ENCODE measurements at places on chromosomes 11 and 22.

DNA sequence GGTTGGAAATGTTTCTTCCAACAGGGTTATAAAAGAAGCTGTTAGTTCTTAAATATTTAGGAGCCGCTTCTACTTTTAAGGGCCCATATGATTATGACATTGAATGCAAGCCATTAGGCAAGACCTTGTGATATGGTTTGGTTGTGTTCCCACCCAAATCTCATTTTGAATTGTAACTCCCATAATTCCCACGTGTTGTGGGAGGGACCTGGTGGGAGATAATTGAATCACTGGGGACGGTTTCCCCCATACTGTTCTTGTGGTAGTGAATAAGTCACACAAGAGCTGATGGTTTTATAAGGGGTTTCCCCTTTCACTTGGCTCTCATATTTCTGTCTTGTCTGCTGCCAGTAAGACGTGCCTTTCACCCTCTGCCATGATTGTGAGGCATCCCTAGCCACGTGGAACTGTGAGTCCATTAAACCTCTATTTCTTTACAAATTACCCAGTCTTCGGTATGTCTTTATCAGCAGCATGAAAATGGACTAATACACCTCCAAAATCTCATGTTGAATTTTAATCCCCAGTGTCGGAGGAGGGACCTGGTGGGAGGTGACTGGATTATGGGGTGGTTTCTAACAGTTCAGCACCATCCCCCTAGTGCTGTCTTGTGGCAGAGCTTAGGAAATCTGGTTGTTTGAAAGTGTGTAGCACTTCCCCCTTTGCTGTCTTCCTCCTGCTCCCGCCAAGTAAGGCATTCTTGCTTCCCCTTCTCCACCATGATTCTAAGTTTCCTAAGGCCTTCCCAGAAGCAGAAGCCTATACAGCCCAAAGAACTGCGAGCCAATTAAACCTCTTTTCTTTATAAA is 4.3 kb downstream of the CD59 start:
- DNase-seq = peak; percentile 44

GRCh38 chr11:96841792-96842191 is 452.0 kb downstream of the JRKL start:
- no peak for DNase-seq

DNA sequence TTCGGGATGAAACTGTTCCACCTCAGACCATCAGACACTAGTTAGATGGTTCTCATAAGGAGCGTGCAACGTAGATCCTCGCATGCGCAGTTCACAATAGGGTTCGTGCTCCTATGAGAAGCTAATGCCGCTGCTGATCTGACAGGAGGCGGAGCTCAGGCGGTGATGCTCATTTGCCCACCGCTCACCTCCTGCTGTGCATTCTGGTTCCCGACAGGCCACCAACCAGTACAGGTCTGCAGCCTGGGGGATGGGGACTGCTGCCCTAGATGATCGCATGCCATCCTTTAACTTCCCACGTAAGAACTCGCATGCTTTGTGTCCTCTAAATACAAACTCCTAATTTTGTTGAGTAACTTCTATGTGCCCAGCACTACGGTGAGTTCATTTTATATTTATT is 62.6 kb downstream of the EFCAB6 start:
- DNase-seq = no peak

- no peak for DNase-seq
Observed at GRCh38 chr11:112163875-112164685, at the start of gene IL18. TSS of gene IL18 (minus strand) at chr11:112164094. CDS start at chr11:112155053, 9,041 bp downstream.

DNA sequence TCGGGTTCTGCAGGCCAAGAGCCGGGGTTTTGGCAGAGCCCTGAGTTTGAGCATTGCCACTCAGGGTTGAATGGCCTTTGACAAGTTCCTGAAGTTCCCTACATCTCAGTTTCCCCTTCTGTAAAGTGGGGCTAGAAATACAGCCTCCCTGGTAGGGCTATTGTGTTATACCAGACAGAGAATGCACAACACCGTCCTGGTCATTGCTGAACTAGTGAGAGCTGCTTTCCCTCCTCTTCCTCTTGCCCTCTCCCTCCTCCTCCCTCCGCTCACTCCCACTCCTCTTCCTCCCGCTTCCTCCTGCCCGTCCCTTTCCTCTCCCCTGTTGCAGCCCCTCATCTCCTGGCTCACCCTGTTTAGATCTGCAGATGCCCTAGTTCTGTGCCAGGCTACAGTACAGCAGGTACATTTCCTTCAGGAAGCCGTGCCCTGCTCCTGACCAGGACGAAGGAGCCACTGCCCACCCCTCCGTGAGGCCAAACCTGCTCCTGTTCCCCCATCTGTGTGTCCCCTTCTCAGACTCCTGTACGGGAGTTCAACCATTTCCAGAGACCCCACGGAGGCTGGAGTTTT is 91.5 kb upstream of the SHANK2 start:
- DNase-seq = no peak

- no peak for DNase-seq
Observed at GRCh38 chr11:3123305-3123704, 41.8 kb downstream of the OSBPL5 start.

- DNase-seq = no peak
Observed at GRCh38 chr11:8910649-8911026, 351 bp upstream of the AKIP1 start.

DNA sequence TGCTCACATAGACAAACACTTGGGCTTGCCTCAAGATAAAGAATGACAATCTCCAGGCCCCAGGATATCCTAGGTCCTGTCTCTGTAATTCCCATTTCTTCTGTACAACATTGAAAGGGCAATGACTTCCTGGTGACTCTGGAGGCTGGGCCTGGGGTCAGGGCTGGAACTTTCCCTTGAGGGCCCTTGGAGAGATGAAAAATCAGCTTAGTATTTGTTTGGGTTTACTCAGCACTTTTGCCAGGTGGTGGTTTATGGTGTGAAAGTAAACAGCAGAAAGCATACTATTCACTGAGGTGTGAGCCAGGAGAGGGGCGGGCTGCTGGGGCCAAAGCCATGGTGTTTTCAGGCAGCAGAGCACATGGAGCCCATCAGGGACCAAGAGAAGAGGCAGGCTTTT is 214.7 kb upstream of the NARS2 start:
- no peak for DNase-seq

GRCh38 chr22:44025171-44026065 is 1.3 kb downstream of the PARVB start:
- DNase-seq = no peak

DNA sequence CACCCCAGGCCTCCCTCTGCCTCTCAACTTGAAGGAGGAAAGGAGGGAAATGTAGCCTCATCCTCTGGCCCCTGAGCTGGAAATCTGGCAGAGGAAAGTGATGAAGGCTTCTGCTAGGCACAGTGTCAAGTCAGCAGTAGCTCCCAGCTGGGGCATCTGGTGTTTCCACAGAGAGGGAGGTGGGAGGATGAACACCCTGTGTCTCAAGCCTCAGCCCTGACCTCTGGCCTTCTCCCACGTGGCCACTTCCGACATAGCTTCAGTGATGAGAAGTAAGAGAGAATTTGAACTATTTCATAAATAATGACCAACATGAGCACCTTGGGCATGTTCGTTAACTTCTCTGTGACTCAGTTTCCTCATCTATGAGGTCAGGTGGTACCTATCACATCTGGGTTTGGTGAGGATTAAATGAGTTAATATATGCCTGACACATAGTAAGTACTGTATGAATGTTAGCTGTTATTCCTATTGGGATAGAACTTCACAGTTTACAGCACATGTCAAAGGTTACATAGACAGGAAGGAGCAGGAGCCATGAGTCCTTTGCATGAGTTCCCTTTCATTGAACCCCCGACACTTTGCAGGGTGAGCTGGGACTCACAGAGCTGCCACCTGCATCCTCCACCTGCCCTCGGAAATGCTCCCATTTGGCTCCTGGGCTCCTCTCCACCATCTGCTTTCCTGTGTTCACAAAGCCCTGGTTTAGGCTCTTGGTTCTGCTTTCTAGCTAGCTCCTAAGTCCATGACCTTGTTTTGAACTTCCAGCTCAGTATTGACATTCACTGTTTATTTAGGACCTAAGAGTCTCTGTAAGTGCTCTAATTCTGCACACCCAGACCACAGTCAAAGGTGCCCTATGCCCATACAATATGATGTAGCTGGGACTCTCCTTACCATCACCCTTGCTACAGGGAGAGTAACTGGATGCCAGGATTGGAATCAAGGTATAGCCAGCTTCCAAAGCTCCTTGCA is 61.7 kb downstream of the CSNK2A3 start:
- DNase-seq = no peak

DNA sequence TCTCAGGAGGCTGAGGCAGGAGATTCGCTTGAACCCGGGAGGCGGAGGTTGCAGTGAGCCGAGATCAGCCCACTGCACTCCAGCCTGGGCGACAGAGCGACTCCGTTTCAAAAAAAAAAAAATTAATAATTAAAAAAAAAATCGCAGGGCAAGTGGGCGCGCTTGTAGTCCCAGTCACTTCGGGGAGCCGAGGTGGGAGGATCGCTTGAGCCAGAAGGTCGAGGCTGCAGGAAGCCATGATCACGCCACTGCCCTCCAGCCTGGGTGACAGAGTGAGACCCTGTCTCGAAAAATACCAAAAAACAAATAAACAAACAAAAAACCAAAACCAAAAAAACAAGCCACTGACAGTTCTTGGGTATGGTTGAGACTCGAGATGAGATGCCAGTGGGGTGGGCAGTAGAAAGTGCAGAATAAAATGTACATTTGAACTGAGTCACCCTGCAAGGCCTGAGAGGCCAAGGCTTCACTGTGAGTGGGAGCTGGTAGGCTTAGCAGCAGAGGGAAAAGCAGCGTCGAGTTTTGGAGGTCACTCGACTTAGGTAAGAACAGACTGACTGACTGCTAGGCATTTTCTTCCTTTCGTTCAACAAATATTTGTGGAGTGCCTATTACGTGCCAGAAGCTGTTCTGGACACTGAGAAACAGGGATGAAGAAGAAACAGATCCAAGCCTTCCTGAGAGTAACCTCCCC is 635 bp upstream of the LDHA start:
- peak; percentile 29 for DNase-seq

DNA sequence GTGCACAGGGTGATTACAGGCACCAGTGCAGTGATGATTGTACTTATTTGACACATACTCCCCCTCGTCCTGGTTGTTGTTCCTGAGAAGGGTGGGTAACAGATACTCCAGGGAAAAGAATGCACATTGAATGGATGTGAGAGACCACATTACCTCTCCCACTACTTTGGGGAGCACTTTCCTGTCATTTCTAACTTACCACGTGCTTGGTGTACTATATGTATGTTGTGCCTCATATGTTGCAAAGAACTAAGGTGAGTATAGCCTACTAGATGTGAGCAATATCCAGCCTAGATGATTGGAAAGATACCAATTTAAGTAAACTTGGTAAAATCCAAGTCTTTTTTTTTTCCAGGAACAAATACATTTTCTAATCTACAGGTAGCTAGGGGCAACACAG is 14.3 kb upstream of the SCARF2 start:
- no peak for DNase-seq

GRCh38 chr22:42172773-42173172 is 42.2 kb upstream of the CYP2D6 start:
- no peak for DNase-seq

- DNase-seq = no peak
Observed at GRCh38 chr22:30327864-30328345, 1.2 kb upstream of the TBC1D10A start.

GRCh38 chr22:37521236-37521739 is 2.1 kb upstream of the CARD10 start:
- no peak for DNase-seq

DNA sequence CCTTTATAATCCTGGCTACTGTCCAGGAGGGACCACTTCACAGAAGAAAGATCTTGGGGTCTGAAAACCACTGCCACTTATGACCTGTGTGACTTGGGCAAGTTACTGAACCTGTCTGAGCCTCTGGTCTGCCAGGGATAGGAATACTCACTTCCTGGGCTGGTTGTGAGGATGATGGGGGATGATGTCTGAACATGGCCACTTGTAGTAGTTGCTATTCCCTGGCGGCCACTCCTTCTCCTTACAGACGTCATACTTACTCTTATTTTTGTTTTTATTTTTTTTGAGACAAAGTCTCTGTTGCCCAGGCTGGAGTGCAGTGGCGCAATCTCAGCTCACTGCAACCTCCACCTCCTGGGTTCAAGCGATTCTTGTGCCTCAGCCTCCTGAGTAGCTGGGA is 26.1 kb downstream of the CD82 start:
- no peak for DNase-seq

DNA sequence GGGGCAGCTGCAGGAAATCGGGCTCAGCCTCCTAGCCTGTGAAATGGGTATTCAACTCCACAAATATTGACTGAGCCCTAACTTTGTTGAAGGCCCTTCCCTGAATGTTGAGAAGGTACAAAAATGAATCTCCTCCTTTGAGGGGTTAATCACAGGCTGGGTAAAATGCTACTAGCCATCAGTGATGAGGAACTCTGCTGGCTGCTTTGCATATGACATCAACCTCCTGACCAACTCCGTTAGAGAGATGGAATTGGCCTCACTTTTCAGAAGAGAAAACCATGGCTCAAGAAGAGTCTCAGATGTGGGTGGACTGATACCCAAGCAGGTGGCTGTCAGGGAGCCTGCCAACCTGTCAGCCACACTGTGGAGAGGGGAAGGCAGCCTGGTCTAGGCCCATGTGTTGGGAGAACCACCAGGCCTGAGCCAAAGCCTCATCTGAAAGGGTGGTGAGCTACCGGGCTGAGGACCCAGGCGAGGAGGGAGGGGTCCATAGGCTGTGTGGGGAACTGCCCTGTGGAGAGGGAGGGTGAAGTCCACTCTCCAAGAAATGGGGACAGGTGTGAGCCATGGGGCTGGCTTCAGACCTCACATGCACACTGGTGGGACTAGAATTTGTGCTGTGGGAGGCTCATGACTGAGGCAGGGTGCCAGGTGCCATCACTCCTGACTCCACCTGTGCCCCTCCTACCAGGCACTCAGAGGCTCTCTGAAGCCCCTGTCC is 11.8 kb downstream of the CDCA5 start:
- no peak for DNase-seq

- DNase-seq = no peak
Observed at GRCh38 chr22:41951898-41952474, at the start of gene SMIM45. TSS of gene SMIM45 (plus strand) at chr22:41952150.

- no peak for DNase-seq
Observed at GRCh38 chr11:71948314-71949027, 19.6 kb downstream of the RNF121 start.

DNA sequence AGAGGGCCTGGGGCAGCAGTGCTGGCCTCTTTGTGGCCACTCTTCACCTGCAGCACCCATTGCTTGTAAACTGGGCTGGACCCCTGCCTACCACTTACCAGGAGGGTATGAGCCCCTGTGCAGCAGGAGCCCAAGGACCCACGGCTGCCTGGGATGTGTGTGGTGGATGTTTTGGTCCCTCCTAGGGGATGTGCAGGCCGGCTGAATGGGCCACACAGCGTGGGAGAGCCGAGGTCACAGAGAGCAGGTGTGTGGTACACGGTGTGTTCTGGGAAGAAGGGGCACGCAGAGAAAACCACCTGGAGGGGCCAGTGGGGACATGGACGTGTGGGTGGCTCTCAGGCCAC is 19.3 kb upstream of the GNB1L start:
- DNase-seq = peak; percentile 13

- DNase-seq = no peak
Observed at GRCh38 chr22:47736186-47737034, 974.0 kb downstream of the TBC1D22A start.
